ENCODE measurements at places on chromosomes 7 and 10.

GRCh38 chr10:6507311-6507710 lies 72.8 kb downstream of the PRKCQ start:
- DNase-seq: no peak

DNA sequence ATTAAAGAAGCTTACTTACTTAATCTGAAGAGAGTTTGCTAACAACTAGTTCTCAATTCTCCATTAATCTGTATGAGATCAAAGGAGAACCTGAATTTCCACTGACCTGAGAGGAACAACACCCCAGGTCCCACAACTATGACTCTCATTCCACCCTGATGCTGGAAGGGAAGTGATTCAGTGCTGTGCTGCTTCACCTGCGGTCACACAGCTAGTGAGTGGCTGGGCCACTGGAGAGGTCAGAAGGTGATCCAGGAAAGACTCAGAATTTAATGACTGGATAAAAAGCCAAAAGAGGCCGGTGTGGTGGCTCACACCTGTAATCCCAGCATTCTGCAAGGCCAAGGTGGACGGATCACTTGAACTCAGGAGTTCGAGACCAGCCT lies 23.6 kb downstream of the SORBS1 start:
- no peak for DNase-seq

DNA sequence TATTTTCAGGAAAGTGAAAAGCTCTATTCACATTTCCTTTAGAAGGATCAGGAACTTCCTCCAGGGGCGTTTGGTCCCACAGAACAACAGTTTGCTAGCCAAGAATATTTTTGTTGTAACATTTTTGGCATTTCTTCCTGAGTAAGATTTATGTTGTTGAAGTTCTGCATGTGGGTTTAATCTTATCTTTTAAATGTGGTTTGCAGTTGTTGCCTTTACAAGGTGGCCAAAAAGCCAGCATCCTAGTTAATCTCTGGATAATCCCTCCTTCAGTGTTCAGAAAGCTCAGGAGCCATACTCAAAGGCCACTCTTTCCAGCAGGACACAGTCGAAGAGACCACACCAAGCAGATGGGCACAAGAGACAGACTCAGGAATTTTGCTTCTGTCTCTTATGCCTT lies 30.0 kb downstream of the SLC26A4 start:
- no peak for DNase-seq

GRCh38 chr7:155791214-155791737 lies 21.0 kb downstream of the SHH start:
- DNase-seq: no peak

GRCh38 chr7:146138926-146139325 lies 22.3 kb downstream of the CNTNAP2 start:
- DNase-seq: no peak

- DNase-seq: no peak
Measured at GRCh38 chr10:78222096-78222790, 188.6 kb downstream of the RPS24 start.

- DNase-seq: no peak
Measured at GRCh38 chr7:141320287-141320686, 230.9 kb upstream of the AGK start.

- no peak for DNase-seq
Measured at GRCh38 chr10:117249493-117250093, 8.7 kb downstream of the SLC18A2 start.

DNA sequence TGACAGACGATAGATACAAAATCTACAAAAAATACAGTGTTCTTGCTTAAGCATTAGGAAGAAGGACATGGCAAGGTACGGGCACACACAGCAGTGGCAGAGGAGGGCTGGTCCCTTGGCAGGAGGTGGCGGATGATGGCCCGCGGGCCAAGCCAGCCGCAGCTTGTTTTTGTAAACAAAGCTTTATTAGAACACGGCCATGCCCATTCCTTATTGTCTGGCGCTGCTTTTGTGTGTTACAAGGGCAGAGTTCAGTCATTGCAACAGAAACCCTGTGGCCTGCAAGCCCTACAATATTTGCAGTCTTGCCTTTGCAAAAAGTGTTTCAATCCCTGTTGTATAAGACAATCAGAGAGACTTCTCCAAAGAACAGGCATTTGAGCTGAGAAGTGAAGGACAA lies 30.7 kb downstream of the FGFR2 start:
- DNase-seq: no peak

- DNase-seq: no peak
Measured at GRCh38 chr10:33336582-33337325, 2.3 kb upstream of the NRP1 start.

DNA sequence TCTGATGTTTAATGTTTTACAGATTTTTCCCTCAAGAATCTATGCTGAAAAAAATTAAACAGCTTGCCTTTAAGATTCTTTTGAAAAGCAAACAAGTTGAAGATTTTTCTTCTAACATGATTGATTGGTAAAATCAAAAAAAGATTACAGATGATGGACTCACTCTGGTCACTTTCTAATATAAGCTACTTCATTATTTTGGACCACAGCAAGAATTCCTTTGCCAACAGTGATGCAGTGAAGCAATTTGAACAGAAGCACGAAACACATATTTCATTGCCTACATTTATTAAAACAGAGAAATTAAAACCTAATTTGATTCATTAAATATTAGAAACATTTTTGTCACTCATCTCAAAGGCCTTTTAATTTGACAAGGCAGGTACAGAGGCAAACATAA lies 82.1 kb upstream of the SGCE start:
- DNase-seq: no peak

- DNase-seq: no peak
Measured at GRCh38 chr7:113331155-113331898, 213.0 kb upstream of the SMIM30 start.
